ENCODE measurements at places on chromosomes 11 and 22.

DNA sequence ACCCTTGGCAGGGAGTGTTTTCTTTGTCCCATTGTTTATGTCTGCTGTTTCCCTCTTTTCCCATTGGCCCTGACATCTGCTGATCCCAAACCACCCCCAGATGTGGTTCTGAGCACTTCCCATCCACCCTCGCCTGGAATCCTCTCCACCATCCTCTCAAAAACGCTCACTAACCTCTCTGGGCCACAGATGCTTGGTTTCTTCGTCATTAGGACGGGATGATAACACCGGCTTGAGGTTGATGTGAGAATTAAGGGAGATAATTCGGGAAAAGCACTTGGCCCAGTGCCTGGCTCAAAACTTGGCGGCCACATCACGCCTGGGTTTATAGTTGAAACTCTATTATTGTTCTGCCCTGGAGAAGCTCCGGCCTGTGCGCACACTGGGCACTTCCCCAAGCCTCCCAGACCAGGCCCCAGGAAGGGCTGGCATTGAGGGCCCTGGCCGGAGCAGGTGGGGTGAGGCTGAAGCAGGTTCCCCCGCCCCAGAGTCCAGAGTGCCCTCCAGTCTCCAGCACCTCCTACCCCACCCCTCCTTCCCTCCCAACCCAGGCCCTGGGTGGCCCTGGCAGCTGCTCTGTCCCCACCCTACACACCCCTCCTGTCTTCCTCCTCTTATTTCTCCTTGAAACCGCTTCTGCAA is 63.7 kb downstream of the CYTH4 start:
- DNase-seq = peak; percentile 59

DNA sequence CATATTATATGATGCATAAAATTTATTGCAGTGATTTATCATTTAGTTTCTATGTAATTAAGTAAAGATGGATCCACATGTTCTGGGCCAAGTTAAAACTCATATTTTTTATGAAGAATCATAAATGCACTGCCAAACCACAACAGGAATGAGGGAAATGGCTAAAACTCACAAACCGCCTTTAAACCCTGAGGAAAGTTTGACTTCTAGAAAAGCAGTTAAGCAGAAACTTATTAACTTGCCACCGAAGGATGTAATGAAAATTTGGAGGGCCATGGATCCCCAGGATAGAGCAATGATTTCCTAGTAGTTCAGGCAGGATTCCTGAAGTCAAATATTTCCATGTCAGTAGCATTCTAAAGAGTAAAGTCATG is 218.3 kb upstream of the CTSC start:
- no peak for DNase-seq

DNA sequence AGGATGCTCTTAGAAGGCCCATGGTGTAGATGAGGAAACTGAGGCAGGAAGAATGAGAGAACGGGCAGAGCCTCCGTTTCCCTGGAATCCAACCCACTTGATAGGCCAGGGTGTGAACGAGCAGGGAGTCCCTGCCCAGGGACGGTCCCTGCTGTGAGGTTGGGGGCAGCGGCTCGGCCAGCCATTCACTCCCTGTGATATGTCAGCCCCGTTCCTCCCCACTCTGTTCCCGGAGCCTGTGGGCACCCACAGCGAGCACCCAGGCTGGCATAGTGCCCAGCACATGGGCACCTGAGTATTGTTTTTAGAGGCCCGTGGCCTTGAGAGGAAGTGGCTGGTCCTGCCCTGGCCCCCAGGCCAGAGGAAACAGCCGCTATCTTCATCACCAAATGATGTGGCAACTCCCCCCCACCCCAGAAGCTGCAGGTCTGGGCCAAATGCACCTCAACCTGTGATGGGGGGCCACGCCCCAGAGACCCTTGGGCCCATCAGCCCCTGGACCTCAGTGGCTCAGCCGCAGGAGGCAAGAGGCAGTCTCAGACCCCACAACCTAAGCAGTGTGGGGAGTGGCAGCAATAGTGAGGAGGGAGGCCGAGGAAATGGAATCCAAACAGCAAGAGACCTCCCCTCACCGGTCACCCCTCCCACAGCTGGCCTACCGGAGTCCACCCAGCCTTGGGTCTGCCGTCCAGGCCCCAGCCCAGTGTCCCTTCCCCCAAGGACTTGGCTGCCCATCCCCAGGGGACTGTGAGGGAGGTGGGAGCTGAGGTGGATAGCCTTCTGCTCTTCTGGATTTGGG is 2.1 kb downstream of the ALDH3B1 start:
- no peak for DNase-seq

DNA sequence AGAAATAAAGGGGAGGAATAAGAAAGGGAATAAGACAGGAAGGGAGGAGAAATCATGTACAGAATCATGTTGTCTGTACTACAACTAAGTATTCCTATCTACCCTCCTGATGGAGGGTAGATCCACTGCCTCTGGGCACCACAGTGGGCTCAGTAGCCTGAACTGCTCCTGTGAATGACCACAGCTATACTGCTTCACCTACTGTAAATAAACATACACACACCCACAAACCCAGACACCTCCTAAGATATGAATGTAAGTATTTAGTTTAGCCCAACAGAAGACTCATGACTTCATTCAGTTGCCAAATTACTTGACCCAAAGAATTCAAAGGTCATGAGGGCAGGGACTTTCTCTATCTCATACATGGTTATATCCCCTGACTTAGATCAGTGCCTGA is 177.3 kb upstream of the C11orf58 start:
- no peak for DNase-seq

GRCh38 chr22:45932071-45932470 is 44.9 kb downstream of the WNT7B start:
- DNase-seq = no peak

GRCh38 chr22:32477596-32477995 is 3.0 kb downstream of the FBXO7 start:
- no peak for DNase-seq

- no peak for DNase-seq
These were observed 22.1 kb downstream of the UEVLD start for GRCh38 chr11:18566406-18566805.

DNA sequence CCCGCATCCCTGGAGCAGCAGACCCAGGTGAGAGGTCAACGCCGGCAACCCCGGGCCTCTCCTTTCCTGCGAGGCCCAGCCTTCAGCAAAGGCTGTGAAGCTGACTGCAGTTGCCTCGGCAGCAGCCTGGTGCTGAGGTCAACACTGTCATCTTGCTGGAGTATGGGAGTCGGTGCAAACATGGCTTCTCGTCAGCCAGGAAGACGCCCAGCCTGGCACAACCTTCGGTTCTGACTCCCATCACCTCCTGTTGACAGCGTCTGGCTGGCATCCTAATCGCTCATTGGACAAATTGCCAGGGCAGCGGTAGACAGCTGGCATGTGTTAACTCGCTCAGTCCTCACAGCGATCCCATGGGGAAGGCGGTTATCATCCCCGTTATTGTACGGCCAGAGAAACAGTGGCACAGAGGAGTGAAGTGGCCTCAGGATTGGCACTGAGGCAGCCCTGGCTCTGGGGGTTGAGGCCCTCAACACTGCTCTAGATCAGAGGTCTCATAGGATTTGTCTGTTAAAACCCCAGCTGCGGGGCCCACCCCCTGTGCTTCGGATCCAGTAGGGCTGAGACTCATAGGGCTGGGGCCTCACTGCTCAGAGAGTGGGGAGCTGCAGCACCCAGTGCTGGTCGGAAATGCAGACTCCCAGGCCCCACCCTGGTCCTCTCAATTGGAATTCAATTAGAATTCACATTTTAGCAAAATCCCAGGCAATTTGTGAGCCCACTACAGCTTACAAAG is 39.3 kb upstream of the TP53I11 start:
- DNase-seq = peak; percentile 26

GRCh38 chr11:72767203-72768062 is 15.2 kb upstream of the ARAP1 start:
- DNase-seq = peak; percentile 43

DNA sequence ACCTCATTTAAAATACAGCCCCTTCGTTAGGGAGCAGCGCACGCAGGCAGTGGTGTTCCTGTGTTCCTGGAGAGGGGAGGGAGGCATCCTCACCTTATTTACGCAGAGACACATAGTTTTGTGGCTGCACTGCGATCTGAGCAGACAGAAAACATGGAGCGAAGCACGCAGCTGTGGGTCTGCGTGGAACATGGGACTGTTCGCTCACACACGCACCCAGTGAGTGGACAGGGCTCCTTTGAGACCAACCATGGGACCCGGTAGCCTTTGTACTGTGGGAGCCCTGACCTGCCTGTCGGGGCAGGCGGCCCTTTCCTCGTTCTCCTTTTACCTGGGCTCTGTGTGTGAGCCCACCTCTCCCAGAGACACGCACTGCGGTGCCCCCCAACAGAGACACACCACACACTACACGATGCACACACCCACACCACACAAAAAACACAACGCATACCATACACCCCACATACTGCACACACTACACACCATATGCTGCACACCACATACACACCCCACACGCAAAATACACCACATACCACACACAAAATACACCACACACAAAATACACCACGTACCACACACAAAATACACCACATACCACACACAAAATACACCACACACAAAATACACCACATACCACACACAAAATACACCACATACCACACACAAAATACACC is 1245.7 kb downstream of the BRD1 start:
- DNase-seq = no peak

- no peak for DNase-seq
These were observed 46.3 kb downstream of the IGLL1 start for GRCh38 chr22:23533771-23534191.

DNA sequence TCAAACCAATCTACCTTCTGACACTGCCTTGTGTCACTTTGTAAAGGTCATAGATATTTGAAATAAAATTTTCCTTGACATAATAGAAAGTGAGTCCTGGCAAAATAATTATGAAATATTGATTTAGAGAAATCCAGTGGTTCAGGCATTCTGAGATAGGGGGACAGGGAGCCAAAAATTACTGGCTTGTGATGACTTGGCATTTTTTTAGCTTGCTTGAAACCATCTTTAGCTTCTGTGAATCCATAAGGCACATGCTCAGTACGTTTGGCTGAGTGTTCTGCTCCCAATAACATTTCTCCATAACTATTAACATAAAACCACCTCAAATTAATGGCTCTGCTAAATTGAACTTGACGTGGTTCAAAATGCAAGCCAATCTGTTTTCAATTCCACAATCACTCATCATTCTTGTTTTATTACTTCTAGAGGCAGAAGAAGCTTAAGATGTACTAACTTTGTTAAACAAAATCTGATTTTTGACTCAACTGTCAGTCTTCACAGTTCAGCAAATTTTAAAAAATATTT is 209.0 kb downstream of the LRRC4C start:
- no peak for DNase-seq

Data from NCI-H524 treated with DMSO at 0.1 percent for 48 hours (cell line).